Vein endothelial cell (primary cell): ENCODE measurements at places on chromosomes 6 and 20. TPM values are rescaled to one million over a fixed set of nuclear protein-coding genes. Genes with fewer than 3 reads are reported as not detected.

The TINAG gene
- total RNA-seq, result not detected in 2 replicates

The HDAC2 gene
- 75.8 and 79.8 TPM in 2 replicates for total RNA-seq

The DUSP22 gene
- 30.4 and 37.5 TPM in 2 replicates for total RNA-seq

The HS3ST5 gene
- total RNA-seq, result under 0.01 TPM in 1 of 2 replicates, not detected in the other

The RAET1G gene
- 0.29 and 0.33 TPM in 2 replicates for total RNA-seq

The IMPG1 gene
- total RNA-seq, result 0.29 TPM in 1 of 2 replicates, not detected in the other

The SLPI gene
- total RNA-seq, result not detected in 2 replicates

The HLA-F gene
- total RNA-seq, result 0.98 and 5.7 TPM in 2 replicates

The AGPAT4 gene
- 10.8 and 11.0 TPM in 2 replicates for total RNA-seq

The CFAP206 gene
- total RNA-seq, result 0.29 and 0.65 TPM in 2 replicates

The PBOV1 gene
- total RNA-seq, result not detected in 2 replicates

The ENPP5 gene
- total RNA-seq, result not detected in 2 replicates
